Right atrium auricular region (tissue), 2 donors: ENCODE measurements at places on chromosomes 1 and 21. TPM values are rescaled to one million over a fixed set of nuclear protein-coding genes. Genes with fewer than 3 reads are reported as not detected.

DNA sequence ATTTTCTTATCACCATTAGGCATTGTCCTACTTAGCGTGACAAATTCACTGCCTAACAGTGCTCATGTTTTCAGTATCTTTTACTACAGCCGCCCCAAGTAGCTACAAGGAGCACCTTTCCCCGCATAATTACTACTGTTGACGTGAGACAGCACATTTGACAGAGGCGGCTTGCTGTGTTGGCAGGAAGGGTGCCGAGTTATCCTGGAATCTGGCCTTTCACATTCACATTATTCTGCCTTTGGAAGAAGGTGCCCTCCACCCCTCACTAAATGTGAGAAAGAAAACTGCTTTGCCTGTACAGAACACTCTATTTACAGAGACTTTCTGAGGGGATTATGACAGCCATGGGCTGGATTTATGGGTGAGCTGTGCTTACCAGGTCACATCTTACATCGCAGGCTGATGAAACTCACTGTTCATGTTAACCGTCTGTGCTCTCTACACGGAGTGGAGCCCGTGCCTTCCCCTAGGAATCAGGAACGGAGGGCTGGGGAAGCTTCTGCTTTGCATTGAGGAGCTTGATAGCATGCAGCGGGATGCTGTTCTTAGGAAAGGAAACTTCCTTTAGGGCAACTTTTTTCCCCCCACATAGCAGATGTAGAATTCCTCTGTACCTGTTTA, 148.0 kb upstream of the ZRANB2 start:
- H3K27me3 ChIP-seq = no peaks in the 10 kb centered on the region
- no peaks in the 10 kb centered on the region for H3K36me3 ChIP-seq
- no peaks in the 10 kb centered on the region for H3K4me1 ChIP-seq
- no peak overlapping the region for H3K27ac ChIP-seq

DNA sequence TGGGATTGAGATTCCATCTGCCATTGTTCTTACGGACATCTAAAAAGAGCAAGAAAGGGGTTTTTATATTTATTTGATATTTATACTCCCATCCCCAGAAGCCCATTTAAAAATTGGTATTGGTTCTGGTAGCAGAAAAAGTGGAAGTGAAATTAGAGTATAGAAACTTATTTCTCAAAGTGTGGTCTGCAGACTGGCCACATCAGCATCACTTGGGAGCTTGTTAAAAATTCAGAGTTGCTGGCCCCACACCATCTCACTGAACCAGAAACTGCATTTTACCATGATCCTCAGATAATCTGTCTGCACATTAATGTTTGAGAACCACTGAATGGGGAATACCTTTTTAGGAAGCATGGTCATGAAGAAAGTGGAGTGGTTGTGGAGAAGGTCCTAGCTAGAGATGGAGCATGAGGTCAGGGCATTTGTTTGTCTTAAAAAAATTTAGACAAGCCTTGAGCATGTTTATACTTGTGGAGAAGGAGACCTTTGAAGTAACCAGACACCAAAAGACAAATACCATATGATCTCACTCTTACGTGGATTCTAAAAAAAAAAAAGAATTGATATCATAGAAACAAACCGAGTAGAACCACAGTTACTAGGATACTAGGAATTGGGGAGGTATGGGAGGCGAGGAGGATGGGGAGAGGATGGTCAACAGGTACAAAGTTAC, 116.3 kb downstream of the ST6GALNAC3 start:
- no peak overlapping the region for H3K4me3 ChIP-seq
- no peaks in the 10 kb centered on the region for H3K27me3 ChIP-seq
- H3K27ac ChIP-seq = no peak overlapping the region
- no peaks in the 10 kb centered on the region for H3K4me1 ChIP-seq

GRCh38 chr21:19261731-19262376, 858.3 kb upstream of the TMPRSS15 start:
- no peak for DNase-seq
- no peaks in the 10 kb centered on the region for H3K4me1 ChIP-seq
- no peaks in the 10 kb centered on the region for H3K27me3 ChIP-seq
- no peak overlapping the region for H3K27ac ChIP-seq
- H3K36me3 ChIP-seq = no peaks in the 10 kb centered on the region

DNA sequence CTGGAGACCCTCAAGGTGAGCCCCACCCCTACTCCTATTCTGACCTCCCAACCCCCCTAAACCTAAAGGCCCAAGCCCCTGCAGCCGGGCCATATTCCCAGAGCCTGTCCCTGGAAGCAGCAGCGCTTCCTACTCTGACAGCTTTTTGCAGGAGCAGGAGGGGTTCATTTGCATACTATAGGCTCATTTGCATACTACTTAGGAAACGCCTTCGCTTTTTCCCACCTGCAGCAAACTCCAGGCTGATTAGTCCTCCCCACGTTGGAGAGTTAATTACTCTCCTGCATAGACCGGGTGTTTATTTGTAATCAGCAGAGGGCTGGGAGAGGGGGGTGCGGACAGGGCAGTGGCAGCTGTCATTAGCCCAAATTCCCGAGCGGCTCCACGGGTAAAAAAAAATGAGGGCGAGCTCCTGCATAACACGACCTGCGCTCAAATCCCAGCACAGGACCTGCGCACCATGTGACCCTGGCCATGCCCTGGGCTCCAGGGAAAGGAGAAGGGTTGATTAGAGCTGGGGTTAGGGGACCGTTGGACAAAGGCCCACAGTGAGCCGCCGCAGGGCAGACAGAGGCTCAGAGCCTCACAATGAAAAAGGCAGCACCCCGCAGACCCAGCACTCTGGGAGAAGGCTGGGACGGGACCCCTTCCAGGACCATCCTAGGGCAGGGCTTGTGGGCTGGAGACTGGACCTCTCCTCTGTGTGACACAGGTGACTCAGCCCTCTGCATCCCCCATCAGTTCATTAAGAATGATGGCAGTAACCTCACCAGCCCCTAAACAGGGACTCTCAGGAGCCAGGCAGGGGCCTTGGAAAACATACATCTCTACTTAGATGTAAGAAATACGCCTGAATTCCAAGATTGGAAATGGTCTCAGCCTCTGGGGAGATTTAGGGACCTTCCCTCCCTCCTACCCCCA, 9.9 kb upstream of the C1QA start:
- H3K27me3 ChIP-seq = no peaks in the 10 kb centered on the region
- H3K4me3 ChIP-seq = no peak overlapping the region
- H3K4me1 ChIP-seq = no peaks in the 10 kb centered on the region
- H3K36me3 ChIP-seq = no peaks in the 10 kb centered on the region

DNA sequence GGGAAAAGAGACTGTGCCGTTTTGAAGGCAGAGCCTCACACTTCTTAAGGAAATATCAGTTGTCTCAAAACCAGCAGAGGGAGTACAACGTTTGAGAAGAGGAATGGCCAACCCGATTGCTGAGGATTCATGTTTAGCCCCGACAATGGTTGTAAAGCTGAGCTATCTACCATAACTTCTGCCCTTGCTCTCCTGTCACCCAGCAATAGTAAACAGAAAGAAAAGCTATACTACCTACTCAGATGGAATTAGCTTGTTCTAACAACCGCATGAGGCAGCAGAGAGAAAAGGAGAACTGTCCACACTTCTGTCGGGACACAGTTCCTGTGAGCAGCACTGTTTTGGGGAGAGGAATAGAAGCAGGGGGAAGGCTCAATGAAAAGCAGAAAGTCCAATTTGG, 91.2 kb downstream of the SLC45A1 start:
- H3K36me3 ChIP-seq = peaks cover 55% of the 10 kb centered on the region
- H3K4me1 ChIP-seq = no peaks in the 10 kb centered on the region
- H3K27ac ChIP-seq = peak overlapping the region; percentile 98
- no peaks in the 10 kb centered on the region for H3K27me3 ChIP-seq

DNA sequence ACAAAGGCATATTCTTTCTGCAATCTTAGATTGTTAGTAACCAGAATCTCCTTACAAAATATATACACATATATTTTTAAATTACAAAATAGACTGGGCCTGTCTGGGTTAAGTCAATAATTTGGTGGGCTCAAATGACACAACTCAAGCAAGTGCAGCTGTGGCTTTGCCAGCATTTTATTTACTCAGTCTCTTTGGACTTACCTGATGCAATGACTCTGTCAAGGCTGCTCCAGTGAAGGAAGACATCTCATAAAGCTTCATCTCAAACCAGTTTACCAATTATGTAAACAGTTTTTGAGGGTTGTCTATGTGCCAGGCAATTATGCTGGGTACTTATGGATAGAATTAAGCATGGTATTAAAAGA, 22.8 kb upstream of the ABCA4 start:
- H3K27me3 ChIP-seq = no peaks in the 10 kb centered on the region
- no peaks in the 10 kb centered on the region for H3K36me3 ChIP-seq
- H3K27ac ChIP-seq = no peak overlapping the region
- DNase-seq = no peak

DNA sequence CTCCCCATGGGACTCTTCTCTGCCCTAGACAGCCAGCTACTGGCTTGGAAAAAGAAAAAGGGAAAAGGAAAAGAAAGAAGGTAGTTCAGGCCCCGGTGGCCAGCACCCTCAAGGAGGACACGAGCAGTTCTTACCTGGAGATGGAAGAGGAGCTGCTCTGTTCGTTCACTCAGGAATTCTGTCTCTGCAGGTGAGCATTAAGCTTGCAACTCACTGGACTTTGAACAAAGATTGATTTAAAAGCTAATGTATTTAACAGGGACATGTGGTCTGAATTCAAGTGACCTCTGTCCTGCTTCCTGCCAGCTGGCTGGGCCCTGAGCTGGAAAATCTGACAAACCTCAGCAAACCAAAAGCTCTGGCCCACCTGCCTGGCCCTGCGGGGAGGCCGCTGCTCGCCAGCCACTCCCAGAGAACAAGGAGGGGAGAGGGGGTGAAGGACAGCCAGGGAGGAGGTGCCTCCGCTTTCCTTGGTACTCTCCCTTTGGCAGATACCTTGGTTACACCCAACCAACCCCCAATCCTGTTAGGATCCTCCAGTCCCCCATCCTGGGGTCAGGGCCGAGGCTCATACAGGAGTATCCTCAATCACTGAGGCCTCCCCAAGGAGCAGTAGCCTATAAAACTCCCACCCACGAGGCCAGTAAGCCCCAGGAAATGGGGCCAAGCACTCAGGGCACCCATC, at the start of gene PDZK1:
Gene PDZK1 (minus strand): TSS at position 186 of the 685 bp plus-strand sequence. CDS start 19,347 bp downstream, outside the sequence.
- no peak for DNase-seq
- H3K27me3 ChIP-seq = no peaks in the 10 kb centered on the region
- H3K4me1 ChIP-seq = no peaks in the 10 kb centered on the region
- H3K36me3 ChIP-seq = no peaks in the 10 kb centered on the region
- no peak within 1 kb of the TSS for H3K27ac ChIP-seq
- no peak within 1 kb of the TSS for H3K4me3 ChIP-seq

HMGB4 gene
- not detected for total RNA-seq

PLA2G2C gene
- not detected for total RNA-seq

OR2L8 gene
- not detected for total RNA-seq

SETDB1 gene
- 18.6 TPM for total RNA-seq
